H9 (cell line): ENCODE measurements at places on chromosomes 4 and X.

- DNase-seq = no peak
Observed at GRCh38 chr4:173146456-173146855, 22.2 kb upstream of the GALNT7 start.

- DNase-seq = no peak
Observed at GRCh38 chrX:71928856-71929255, 18.2 kb downstream of the NHSL2 start.

DNA sequence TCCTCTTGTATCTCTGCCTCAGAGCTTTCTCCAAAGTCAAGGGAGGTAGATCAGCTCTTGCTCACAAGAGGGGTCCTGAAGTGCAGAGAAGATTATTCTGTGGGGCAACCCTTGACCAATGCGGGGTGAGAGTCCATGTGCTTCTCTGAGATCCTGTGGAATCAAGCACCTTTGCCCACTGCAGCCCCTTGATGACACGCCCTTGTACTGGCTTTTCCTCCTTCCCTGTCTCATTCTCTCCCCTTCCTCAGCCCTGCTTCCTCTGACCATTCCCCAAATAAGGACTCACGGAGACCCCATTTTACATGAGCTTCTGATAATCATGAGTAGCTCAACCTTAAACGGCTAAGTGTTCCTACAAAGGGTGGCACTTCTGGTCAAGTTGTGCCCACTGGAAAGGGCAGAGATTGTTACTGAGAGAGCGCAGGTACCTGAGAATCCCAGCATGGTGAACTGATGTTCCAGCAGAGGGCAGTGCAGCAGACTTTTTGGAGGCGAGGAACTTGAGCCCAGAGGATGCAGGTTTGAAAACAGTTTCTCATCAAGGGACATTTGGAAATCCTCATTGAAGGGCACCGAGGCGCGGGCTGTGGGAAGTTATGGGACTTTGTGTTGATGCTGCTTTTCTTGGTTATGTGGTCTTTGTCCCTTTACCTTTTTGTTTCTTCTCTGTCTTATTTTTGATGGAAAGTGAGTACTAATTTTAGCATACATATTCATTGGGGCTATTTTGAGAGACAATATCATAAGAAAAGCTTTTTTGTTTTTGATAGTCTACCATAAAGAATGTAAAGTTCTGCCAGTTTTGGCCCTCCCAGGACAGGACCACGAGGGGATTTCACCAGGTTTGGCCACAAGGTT lies 201.3 kb downstream of the RBM46 start:
- DNase-seq = peak; percentile 79

DNA sequence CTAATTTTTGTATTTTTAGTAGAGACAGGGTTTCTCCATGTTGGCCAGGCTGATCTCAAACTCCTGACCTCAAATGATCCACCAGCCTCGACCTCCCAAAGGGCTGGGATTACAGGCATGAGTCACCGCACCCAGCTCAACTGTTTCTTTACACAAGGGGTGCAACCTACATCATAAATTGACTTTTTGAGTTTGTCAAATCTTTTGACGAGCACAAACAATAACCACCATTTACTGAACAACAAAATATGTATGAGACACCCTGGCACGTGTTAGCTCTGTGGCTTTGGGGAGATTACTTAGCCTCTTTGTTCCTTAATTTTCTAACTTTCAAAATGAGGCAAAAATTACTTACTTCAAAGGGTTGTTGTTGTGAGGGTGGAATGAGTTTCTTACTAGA lies 23.5 kb upstream of the SLC34A2 start:
- DNase-seq = no peak

- no peak for DNase-seq
Observed at GRCh38 chr4:155789391-155789790, 30.6 kb downstream of the GUCY1B1 start.
